ENCODE measurements at places on chromosomes 1 and 21. TPM values are rescaled to one million over a fixed set of nuclear protein-coding genes. Genes with fewer than 3 reads are reported as not detected.

COL6A1 gene
- total RNA-seq: 3.6 TPM

BGLAP gene
- 2.0 TPM for total RNA-seq

B4GALT2 gene
- 33.7 TPM for total RNA-seq

GJC2 gene
- 0.53 TPM for total RNA-seq

DNA sequence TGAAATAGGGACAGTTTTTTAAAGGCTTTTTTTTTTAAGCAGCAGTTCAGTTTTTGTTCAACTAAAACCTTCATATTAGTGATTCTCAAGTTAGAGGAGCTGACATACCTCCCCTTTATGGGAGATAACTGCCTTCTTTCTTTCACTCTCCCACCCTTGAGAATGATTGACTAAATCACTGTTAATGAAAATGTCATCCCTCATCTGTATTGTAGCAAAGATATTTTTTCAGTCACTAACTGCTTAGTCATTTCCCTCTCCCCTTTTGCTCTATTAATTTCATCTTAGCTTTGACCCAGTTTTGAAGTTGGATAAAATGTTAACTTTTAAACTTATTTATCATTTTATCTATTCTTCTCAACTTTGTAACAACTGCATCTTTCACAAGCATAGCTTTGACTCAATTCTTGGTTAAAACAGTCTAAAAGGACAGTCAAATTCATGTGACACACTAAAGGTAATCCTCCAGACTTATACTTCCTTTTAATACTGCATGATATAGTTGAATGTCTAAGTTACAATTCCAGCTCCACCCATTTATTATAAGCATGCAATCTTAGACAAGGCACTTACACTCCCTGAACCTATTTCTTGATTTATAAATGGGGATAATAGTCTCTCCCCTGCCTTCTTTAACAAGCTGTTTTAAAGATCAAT is 17.1 kb downstream of the CAPZA1 start:
- DNase-seq: no peak

DNA sequence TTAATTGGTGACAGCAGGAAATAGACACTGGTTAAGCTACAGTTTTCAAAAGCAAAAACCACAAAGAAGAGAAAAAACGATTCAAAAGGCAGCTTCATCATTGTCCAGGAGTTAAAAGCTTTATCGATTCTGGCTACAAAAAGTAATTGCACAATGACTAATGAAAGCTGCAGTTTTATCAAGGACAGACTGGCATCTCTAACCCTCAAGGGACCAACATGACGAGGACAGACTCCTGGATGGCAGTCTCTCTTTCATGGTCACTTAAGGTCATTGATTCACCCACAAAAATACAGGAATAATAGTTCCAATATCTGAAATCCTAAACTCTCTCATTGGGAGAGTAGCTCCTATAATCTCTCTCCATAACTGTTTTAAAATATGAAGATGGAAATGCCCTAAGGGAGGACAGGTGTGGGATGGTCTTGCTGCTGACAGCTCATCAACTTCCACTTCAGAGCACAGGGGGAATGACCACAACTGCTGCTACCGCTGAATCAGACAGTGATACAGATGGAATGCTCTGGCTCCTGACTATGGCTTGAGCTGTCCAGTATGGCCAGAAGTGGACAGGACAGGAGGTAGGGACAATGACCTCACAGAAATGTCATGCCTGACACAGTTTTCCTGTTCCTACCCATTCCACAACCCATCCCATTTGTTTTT is 17.4 kb upstream of the CPLANE2 start:
- no peak for DNase-seq

GRCh38 chr1:8497210-8497819 is 179.4 kb downstream of the SLC45A1 start:
- DNase-seq: no peak

DNA sequence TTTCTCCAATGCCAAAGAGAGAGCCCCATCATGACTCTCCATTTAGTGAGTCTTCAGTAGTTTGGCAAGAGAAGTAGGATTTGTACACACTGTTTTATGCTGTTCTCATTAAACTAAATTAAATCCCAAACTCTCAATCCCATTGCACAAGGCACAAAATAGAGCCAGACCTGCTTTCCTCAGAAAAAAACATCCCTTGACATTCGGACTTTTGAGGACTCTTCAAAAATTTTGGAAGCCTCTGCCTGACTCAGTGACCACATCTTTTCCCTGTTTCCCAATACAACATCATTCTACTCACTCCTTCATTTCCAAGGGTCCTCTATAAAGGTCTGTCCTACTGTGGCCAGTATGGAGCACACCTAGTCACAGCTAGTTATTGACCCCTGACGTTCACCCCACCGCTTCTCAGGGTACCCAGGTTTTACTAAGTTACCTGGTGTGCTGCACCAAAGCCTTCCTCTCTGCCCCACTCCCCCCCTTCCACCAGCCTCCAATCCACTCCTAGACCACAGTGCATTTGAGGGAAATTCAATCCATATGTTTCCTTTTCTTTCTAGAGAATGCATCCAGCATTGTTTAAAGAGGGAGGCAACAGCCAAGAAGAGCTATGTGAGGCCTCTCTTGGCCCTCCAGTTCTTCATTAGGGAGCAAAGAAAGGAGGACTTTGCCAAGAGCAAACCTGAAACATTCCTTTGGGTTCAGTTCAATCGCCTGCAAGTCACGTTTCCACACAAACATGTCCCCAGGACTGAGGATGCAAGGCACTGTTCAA is 428.7 kb downstream of the PLPP3 start:
- DNase-seq: no peak

GRCh38 chr1:208834381-208835096 is 590.4 kb upstream of the PLXNA2 start:
- no peak for DNase-seq

GRCh38 chr1:194600716-194601115 is 1414.3 kb upstream of the B3GALT2 start:
- no peak for DNase-seq

GRCh38 chr1:112599477-112599876 is 19.5 kb downstream of the ST7L start:
- no peak for DNase-seq

GRCh38 chr1:184649451-184649888 is 105.2 kb downstream of the EDEM3 start:
- no peak for DNase-seq

DNA sequence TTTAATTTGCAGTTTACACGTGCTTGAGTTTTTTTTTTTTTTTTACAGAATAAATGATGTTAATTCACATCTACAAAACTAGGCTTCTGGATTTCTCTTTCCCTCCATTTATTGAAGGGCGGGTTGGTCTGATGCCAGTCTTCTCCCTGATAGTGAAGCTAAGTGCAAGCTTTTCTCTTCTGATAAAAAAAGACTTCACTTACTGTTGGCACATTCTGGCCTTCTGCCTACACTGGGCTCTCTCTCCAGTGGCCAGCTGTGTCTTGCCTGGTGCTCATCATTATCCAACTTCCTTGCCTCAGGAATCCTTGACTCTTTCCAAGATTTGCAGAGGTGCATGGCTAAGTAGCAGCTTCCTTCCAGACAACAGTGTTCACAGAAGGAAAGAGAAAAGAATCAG is 7.6 kb upstream of the RAP1A start:
- DNase-seq: no peak

- no peak for DNase-seq
Measured at GRCh38 chr21:44880405-44881197, 7.1 kb upstream of the PTTG1IP start.

- DNase-seq: no peak
Measured at GRCh38 chr1:52413410-52413989, 9.1 kb downstream of the PRPF38A start.

Data from activated T-cell treated with anti-CD3 and anti-CD28 coated beads, Interleukin-2, amount 50 U/mL, for 4 hours (primary cell).